ENCODE measurements at places on chromosomes 7 and 10.

DNA sequence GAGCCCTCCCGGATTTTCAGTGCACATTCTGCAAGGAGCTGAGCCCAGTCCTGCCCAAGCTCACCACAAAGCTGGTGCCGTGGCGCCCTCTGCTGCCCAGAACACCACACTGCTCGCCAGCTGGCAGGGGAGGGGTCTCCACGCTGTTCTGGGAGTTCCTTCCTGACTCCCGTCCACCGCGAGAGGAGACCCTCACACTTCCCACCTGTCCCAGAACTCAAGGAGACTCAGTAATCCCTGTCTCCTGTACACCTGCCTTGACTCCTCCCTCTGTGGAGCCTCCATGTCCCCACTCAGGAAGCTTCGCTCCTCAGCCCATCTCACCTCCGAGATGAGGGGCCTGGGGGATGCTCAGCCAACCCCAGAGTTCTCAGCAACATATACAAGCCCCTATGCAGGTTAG, 11.3 kb downstream of the C10orf105 start:
- no peak for DNase-seq

DNA sequence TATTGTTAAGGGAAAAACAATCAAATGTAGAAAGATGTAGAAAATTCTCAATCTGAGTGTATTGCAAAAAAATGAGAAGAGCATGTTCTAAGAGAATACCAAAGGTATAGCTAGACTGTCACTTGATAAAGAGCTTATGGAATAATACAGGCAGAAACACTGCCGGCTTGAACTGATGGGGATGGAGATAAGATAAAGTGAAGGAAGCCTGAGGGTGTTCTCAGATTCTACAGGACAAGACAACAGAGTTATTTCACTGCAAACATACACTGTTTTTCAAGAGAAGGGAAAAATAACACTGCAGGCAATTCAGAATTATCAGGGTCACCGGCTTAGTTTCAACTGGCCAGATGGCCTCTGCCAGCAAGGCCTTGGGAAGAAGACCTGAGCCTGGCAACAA, 80.0 kb downstream of the ZNF716 start:
- no peak for DNase-seq

DNA sequence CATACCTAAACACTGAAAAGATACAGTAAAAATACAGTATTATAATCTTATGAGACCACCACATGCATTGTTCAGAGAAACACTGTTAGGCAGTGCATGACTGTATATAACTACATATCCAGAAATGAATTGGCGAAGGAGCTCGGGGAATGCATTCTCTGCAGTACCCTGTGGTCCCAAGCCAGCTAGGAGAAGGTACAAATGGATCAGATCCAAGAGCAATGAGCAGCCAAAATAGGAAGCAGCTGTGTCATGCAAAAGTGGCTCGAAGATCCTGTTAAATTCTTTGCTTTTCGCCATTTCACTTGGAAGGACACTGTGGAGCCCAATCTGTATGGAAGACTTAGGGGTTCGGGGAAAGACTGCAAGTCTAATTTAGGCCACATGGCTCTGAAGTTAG, 334.8 kb downstream of the TNS3 start:
- DNase-seq: no peak

DNA sequence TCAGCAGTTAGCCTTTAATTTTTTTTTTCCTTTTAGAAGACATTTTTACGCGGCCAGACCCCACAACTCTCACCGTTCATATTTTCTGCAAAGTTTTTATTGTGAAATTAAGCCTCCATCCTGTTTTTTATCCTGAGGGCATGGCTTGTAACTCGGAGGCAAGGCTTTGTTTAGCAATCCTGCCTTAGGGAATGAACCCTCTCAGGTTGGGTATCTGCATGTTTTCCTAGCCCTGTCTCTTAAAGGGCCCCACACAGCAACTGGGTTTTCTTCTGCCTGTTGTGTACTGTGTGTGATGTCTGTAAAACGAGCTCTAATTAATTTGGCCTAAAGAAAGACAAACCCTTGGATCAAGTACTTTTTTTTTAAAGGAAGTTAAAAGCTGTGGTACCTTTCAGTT, 130.2 kb upstream of the COBL start:
- DNase-seq: no peak

DNA sequence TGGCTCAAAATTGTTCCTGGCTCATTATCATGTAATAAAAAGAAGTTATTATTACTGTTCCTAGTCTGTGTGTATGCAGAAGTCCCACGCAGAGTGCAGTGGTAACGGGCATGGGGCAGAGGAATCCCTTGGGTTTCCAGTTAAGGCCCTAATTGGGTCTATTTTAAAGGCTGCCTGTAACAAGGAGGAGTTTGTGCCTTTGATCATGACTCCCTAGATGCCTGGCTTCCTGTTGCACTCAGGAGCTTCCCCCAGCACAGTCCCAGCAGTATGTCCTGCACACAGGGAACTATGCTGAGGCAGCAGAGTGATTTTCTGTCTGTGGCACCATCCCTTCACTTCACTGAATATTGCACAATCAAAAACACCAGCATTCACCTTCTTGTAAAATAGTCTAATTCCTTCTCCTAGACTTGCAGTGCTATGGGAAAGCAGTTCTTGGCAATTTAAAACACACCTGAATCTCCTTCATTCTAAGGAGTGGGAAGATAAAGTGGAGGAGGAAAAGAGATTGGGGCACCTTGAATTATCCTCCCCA, 22.9 kb downstream of the SORCS1 start:
- no peak for DNase-seq

DNA sequence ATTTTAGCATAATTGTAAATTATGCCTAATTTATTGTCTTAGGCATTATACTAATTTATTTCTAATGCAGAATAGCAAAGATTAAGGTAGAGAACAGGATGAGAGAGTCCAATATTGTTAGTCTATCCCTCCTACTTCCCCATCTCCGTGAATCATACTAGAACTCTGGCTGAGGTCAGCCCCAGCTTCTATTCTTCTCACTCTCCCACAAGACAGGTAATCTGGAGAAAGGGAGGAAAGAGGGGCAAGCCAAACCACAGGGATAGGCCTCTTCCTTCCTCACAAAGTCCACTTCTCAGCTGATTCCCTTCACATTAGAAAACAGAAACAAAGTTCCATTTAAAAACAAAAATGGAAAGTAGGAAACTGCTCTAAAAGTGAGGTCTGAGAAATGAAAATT, 117.5 kb upstream of the LAMB4 start:
- DNase-seq: no peak

DNA sequence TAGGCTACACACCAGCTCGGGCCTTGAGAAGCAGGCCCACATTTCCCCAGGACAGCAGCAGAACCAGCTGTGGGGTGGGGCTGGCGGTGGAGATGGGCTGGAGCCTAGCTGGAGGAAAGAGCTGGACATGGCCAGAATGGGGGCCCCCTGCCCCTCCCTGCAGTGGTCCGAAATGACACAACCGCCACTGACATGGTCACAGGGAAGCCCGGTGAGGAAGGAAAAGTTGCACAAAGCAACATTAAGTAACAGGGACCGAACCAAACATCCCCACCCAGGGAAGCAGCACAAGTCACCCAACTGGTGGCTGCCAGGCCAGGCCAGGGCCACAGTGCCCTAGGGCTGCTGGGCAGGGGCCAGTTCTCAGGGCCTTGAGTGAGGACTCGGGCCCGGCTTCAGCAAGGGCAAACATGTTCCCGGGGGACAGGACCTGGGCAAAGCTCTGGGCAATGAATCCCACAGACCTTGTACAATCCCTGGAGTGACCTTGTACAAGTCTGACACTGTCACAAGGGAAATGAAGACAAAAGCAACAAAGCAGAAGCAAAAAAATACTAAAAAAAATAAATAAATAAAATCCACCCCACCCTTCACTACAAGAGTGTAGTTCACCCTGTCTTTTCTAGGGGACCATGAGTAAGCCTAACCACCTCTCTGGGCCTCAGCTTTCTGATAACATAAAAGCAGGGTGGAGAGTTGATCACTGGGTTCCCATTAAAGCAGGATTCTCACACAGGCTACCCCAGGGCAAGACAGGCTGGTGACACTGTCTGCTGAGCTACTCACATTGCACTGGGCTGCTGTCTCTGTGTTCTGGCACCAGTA, 33.0 kb downstream of the PSAP start:
- no peak for DNase-seq

DNA sequence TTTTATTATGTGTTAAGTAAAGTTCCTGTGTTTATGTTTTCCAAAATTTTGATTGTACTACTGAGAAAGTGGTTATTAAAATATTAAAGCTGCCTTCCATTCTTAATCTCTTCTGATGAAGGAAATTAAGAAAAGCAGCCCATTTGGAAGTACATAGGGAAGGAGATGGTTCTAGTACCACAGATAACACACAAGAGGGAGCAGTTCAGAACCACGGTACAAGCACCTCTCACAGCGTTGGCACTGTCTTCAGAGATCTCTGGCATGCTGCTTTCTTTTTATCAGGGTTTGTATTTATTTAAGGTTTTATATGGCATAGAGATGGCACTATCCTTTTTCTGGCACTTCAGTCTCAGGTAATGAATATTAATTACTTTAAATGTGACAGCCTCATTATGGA, 111.6 kb downstream of the PHTF2 start:
- no peak for DNase-seq

GRCh38 chr7:146922782-146923181, 806.2 kb downstream of the CNTNAP2 start:
- DNase-seq: no peak

DNA sequence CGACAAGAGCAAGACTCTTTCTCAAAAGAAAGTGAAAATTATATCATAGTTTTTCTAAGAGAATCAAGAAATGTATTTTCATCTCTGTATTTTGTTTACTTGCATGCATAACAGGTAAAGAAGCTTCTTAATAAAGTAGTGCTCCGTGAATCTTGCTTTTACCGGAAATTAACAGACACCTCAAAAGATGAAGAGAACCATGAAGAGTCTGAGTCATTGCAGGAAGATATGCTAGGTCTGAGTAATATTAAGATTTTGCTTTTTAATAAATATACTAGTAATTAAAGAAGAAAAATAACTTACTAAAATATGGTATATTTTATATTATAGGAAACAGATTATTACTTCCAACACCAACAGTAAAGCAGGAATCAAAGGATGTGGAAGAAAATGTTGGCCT, 39.5 kb upstream of the STOX1 start:
- no peak for DNase-seq

All from HCEC 1CT (cell line).